ENCODE measurements at places on chromosomes 4 and X.

DNA sequence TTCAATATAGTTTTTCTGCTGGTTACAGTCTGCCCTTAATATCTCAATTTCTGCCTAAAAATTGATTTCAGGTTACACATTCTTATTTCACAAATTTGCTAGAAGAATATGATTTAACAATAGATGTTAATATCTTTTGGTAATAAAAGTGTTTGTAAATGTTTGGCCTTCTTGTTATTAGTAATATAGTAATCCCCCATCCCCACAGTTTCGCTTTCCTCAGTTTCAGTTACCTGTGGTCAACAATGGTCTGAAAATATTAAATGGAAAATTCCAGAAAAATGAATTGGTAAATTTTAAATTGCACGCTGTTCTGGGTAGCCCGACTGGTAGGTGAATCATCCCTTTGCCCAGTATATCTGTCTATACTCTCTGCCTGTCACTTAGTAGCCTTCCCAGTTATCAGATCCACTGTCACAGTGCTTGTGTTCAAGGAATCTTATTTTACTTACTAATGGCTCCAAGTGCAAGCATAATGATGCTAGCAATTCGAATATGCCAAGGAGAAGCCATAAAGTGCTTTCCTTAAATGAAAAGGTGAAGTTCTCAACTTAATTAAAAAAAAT lies 3.5 kb upstream of the BMP2K start:
- no peak for DNase-seq

GRCh38 chr4:138405466-138405891 lies 163.3 kb upstream of the SLC7A11 start:
- DNase-seq = no peak

GRCh38 chr4:107519053-107519452 lies 201.0 kb downstream of the PAPSS1 start:
- no peak for DNase-seq

GRCh38 chrX:11423362-11423818 lies 130.2 kb downstream of the AMELX start:
- no peak for DNase-seq

GRCh38 chrX:148723551-148723950 lies 223.1 kb downstream of the AFF2 start:
- no peak for DNase-seq

GRCh38 chr4:86778175-86778574 lies 71.0 kb downstream of the SLC10A6 start:
- no peak for DNase-seq

DNA sequence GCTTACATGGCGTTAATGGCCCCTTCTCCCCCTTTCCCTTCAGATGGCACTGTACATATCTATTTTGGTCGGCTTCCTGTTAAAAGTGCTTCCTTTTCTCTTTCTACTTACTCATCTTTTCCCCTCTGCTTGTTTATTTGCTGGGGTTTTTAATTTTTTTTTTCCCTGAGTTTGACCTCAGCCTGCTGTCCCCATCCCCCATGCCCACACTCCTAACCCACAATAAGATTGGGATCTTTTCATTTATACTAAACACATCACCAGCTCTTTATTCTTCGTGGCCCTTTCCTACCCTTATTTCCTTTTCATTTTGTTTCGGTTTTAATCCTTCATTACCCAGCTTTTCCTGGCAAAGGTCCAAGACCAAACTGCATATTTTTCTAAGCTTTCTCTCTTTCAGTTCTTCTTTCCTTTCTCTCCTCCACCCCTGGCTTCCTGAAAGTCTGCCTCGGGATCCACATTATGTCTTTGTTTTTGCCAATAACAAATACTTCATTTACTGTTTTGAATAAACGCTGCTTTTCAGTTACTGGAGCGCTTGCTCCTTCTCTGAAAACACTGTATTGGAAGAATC lies 152.0 kb upstream of the USP9X start:
- DNase-seq = no peak

All from NCI-H2081 treated with DMSO at 0.1 percent for 48 hours (cell line).